ENCODE measurements at places on chromosomes 6 and 20. TPM values are rescaled to one million over a fixed set of nuclear protein-coding genes. Genes with fewer than 3 reads are reported as not detected.

GRCh38 chr20:6057691-6058090 lies 3.8 kb upstream of the LRRN4 start:
- H3K4me1 ChIP-seq = peaks cover 1% of the 10 kb centered on the region
- H3K27ac ChIP-seq = no peak overlapping the region
- no peaks in the 10 kb centered on the region for H3K36me3 ChIP-seq
- H3K4me3 ChIP-seq = no peak overlapping the region
- H3K27me3 ChIP-seq = peaks cover 8% of the 10 kb centered on the region

DNA sequence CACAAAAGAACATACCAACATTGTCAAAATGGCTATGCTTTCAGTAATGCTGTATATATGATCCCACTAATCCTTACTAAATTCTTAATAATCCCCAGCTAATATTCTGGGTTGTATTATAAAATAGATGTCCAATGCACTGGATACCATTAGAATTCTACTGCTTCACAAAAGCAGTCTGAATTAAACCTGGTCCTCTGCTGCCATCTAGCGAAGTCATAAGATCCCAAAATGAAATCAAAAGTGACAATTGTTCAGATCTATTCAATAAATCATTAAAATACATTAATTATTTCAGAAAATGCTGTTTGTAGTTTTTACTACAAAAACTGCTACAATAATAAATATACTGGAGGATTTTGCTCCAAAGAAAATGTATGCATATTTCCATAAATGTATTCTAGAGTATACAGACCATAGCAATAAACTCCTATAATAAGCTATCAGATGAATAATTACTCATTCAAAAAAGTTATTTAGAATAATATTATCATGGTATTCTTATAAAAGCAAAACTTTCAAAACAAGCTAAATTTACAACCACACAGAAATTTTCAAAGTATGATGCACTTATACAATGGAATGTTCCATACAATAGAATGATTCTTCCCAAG lies 92.6 kb downstream of the RNGTT start:
- no peak overlapping the region for H3K4me3 ChIP-seq
- no peaks in the 10 kb centered on the region for H3K36me3 ChIP-seq
- no peaks in the 10 kb centered on the region for H3K4me1 ChIP-seq

GRCh38 chr6:28782113-28782673 lies 141.6 kb downstream of the TRIM27 start:
- H3K4me1 ChIP-seq = no peaks in the 10 kb centered on the region
- no peaks in the 10 kb centered on the region for H3K36me3 ChIP-seq
- peaks cover 99% of the 10 kb centered on the region for H3K27me3 ChIP-seq
- DNase-seq = no peak
- no peak overlapping the region for H3K27ac ChIP-seq
- H3K4me3 ChIP-seq = no peak overlapping the region

The GRIK2 gene
- total RNA-seq = 0.30 TPM

GRCh38 chr6:162688751-162689345 lies 38.7 kb downstream of the PRKN start:
- H3K4me3 ChIP-seq = no peak overlapping the region
- H3K27ac ChIP-seq = no peak overlapping the region
- H3K27me3 ChIP-seq = no peaks in the 10 kb centered on the region
- no peak for DNase-seq
- H3K36me3 ChIP-seq = no peaks in the 10 kb centered on the region
- H3K4me1 ChIP-seq = peaks cover 8% of the 10 kb centered on the region

DNA sequence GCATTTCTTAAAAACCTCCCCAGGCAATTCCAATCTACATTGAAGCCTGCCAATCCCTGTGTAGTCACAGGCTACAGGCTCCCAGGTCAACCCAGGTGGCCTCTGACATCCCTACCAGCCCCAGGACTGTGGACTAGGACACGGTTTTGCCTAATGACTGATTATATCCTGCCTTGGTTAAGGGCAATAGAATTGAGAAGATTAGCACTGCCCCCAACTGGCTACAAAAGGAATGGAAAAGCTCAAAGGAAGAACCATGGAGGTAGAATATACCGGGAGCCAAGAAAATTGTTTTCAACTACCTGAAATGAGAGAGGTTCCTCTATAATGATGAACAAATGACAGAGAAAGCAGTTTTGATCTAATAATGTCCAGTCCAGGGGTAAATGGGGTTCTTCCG lies 421.1 kb upstream of the AGPAT4 start:
- no peak overlapping the region for H3K4me3 ChIP-seq
- DNase-seq = no peak
- no peaks in the 10 kb centered on the region for H3K4me1 ChIP-seq
- H3K36me3 ChIP-seq = no peaks in the 10 kb centered on the region
- H3K27ac ChIP-seq = no peak overlapping the region

- H3K27me3 ChIP-seq = peaks cover 5% of the 10 kb centered on the region
- no peak overlapping the region for H3K27ac ChIP-seq
- no peak for DNase-seq
- no peak overlapping the region for H3K4me3 ChIP-seq
Observed at GRCh38 chr20:48234951-48235350, 449.7 kb upstream of the SULF2 start.
